AG20443 (cell line): ENCODE measurements at places on chromosomes 12 and 14.
A peak's percentile ranks its signal among the peaks of the same experiment; 100 is the strongest.

GRCh38 chr14:67680941-67681340 lies 6.5 kb upstream of the VTI1B start:
- no peak for DNase-seq

GRCh38 chr12:48629541-48629940 lies 52.5 kb downstream of the KANSL2 start:
- DNase-seq, result no peak

- DNase-seq, result no peak
Measured at GRCh38 chr12:126895951-126896913, 1370.7 kb upstream of the TMEM132C start.

DNA sequence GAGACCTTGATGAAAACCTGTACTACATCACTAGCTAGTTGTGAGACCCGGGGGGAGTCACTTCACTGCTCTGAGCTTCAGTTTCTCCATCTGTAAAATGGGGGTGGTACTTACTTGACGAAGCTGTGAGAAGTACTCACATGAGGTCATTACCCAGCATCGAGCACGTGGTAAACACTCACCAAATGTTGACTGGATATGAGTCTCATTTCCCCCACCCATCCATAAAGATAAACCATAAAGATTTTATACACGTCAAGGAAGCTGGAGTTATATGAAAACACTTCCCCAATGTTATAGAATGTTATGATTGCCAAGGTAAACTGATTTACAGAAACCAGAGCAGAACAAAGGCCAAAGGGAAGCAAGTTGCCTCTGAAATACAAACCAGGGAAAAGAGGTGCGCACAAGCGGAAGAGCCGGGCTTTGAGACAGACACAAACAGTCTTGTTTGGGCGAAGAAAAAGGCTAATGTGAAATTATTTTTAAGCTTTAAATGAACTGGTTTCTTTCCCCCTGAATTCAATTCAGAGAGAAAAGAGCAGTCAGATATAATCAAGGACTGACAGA lies 536.8 kb downstream of the MED13L start:
- no peak for DNase-seq

DNA sequence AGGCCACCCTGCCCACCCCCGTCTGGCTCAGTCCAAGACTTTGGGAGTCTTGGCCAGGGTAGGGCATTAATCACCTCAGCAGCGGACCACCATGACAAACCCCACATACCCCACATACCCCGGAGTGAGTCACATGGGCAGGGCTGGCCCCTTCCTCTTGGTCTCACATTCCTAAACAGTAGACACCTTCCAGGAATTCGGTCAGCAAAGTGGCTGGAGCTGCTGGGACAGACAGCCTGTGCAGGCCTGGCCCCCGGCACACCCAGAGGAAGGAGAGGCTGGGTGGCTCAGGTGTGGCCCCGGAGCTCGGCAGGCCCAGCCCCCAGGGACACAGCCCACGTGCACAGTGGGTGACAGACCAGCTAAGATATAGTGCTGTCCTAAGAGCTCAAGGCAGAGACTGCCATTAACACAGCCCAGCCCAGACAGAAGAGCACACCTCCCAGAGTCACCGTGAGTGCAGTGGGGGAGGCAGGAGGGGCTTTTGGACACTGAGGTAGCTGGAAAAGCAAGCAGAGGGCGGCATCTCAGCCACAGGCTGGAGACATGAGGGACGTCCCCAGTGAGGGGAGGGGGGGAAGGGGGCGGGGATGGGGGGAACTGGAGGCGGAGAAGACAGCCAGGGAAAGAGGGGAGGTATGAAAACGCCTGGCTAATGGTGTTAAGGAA lies 24.0 kb downstream of the CCDC85C start:
- peak; percentile 81 for DNase-seq

DNA sequence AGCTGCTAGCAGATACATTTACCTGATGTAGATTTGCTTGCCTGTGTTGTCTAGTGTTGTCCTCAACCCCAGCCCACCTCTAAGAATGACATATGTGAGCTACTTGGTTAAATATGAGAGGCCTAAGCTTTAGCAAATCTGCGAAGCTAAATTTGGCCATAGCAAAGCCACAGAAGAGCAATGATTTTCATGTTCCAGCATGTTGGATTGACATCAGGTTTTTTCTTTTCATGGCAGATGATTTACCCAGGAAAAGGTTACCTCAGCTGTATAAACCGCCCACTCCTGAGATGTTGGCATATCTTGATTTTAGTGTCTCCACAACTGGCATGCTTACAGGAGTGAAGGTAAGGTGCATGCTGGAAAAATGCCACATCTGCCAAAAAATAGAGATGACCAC lies 36.4 kb upstream of the ATF1 start:
- no peak for DNase-seq

DNA sequence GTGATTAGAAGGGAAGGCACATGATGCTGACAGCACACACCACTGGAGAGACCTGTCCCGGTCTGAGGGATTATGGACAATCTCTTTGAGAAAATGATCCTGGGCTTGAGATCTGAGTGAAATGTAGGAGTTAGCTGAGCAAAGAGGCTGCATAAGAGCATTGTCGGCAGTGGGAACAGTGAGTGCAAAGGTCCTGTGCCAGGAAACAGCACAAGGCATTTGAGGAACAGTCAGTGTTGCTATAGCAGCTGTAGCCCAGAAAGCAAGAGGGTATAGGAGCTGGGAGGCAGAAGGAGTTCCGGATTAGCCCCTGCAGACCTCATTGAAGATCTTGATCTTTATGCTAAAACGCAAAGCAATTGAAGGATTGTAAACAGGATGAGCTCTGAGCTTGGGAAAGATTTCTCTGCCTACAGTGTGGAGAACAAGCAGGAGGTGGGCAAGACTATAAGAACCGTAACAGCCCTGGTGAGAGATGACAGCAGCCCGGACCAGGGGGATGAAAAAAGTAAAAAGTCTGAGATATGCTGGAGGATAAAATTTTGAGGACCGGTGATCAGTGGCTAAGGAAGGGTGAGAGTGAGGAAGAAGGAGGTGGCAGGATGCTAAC lies 28.5 kb downstream of the CFL2 start:
- no peak for DNase-seq
